ENCODE measurements at places on chromosomes 3 and 15. TPM values are rescaled to one million over a fixed set of nuclear protein-coding genes. Genes with fewer than 3 reads are reported as not detected.

Gene CELF6
- total RNA-seq: 15.7 TPM

Gene IL17RE
- total RNA-seq: 0.31 TPM

Gene BHLHE40
- total RNA-seq: 5.6 TPM

Gene PAK6
- 16.0 TPM for total RNA-seq

Gene ROPN1
- not detected for total RNA-seq

Gene FGF12
- total RNA-seq: 180 TPM

Gene KLHL40
- not detected for total RNA-seq

Gene MEX3B
- 82.0 TPM for total RNA-seq

Gene SAXO2
- 11.9 TPM for total RNA-seq

Gene GBE1
- total RNA-seq: 26.9 TPM

Gene ATP13A4
- total RNA-seq: 22.2 TPM

Gene TNNC1
- total RNA-seq: not detected

Gene MINAR1
- total RNA-seq: 4.4 TPM

Gene ZNF80
- total RNA-seq: not detected

Gene SMCO1
- total RNA-seq: not detected

Gene SLC25A36
- total RNA-seq: 266 TPM

Gene ZNF619
- 5.0 TPM for total RNA-seq

Gene EFHB
- 0.63 TPM for total RNA-seq

Gene CP
- 0.94 TPM for total RNA-seq

Gene RNU5B-1
- not detected for total RNA-seq

Gene OR5K2
- total RNA-seq: not detected

Gene NKTR
- 449 TPM for total RNA-seq

Gene SPTSSB
- total RNA-seq: 4.1 TPM

Gene CLEC3B
- total RNA-seq: 14.7 TPM

Gene PLSCR2
- not detected for total RNA-seq

Gene WWTR1
- total RNA-seq: 11.0 TPM
